ENCODE measurements at places on chromosomes 7 and 10.
A peak's percentile ranks its signal among the peaks of the same experiment; 100 is the strongest.

DNA sequence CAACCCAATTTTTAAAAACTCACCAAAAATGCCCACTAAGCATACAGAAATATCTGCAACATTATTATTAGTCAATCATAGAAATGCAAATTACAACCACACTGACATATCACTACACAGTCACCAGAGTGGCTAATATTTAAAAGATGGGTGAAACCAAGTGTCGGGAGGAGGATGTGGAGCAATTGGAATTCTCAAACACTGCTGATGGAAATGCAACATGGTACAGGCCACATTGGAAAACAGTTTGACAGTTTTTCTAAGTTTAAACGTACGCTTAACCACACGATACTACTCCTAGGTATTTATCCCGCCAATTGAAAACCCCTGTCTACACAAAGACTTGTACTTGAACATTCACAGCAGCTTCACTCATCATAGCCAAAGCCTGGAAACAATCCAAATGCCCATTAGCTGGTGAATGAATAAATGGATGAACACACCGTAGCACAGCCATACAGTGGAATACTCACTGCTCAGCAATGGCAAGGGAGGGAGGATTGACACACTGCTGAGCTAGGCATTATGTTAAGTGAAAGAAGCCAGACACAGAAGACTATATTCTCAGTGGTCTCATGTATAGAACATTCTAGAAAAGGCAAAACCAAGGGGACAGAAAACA, 16.3 kb downstream of the GCK start:
- no peak for DNase-seq

DNA sequence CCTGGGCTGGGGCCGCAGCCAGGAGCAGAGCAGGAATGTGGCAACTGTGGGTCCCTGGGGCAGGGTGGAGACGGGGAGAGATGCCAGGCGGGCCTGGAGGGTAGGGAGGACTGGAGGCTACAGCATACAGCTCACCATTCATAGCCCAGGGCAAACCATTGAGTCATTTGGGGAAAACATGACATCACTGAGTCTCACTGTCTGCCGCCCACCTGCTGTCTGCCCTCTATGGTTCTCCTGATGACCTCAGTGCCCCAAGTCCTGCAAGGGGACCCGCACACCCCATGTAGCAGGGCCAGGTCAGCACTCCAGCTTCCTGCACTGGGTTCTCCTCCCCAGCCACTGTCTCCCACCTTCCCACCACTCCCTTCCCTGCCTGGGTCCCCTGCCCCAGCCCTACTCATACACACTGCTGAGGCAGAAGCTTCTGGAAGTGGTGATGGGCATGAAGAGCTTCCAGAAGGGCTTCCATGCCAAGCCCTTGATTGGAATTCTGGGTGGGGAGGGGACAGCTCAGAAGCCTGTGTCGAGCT, 10.4 kb downstream of the CHST3 start:
- DNase-seq: peak; percentile 49

DNA sequence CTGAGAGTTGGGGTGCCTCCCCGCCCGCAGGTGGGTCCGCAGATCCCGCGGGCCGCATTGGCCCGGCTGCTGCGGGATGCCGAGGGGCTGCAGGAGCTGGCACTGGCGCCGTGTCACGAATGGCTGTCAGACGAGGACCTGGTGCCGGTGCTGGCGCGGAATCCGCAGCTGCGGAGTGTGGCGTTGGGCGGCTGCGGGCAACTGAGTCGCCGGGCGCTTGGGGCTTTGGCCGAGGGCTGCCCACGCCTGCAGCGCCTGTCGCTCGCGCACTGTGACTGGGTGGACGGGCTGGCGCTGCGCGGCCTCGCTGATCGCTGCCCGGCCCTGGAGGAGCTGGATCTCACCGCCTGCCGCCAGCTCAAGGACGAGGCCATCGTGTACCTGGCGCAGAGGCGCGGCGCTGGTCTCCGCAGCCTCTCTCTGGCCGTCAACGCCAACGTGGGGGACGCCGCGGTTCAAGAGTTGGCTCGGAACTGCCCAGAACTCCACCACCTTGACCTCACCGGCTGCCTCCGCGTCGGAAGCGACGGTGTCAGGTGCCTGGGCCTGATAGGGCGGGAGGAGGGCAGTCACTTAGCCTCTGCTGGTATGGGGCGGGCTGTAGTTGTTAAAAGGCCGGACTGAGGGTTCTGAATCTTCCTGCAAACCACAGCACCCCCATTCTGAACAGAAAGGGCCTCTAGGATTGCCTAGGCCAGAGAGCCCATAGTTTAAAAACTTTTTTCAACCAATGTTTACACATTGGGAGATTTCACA, 1.3 kb downstream of the FBXL15 start:
- no peak for DNase-seq

GRCh38 chr10:37712489-37713131, 144.8 kb downstream of the ZNF248 start:
- no peak for DNase-seq

GRCh38 chr10:98901441-98902110, 334.1 kb downstream of the HPSE2 start:
- no peak for DNase-seq

DNA sequence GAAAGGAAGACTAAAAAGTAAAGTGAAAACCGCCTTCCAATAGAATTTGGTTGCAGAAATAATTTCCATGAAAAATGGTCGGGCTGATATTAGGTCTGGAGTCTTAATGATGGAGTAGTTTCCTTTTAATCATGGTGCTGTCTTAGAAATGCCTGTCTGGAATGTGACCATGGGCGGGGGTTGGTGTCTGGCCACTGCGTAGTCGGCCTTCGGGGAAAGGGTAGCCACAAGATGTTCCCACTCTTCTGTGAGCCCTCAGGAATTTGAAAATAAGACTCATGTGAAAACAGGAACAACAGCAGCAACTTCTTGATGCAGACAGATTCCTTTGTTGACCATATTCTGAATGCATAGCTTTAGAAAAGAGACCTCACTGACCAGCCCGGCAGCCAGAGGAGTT, 176.8 kb downstream of the KIAA1217 start:
- peak; percentile 26 for DNase-seq

DNA sequence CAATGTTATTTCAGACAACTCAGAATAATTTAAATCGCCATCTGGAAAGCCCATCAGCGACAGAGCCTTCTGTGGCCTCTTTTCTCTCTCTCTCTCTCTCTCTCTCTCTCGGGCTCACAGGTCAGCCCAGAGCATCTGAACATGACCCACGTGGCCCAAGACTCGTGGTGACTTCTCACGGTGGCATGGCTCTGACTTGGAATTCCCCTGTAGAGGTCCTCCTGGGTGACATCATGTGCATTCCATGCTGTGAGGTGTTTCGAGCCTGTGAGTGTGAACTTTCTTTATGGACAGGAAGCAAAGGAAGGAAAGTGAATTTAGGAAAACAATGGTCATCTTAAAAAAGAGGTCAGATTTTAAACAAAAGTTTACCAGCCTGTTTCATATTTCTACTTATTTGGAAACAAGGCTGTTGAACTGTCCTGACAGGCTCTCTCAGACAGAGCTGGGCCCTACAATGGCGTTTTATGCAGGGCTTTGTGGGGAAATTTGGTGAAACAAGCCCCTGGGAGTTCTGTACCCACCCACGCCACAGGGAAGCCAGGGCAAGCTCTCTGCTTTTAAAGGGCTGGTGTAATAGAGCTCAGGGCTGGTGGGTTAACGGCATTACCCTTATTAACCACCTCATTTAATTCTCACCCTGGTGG, 359.7 kb upstream of the ZNF32 start:
- peak; percentile 43 for DNase-seq
